Kidney tubule cell (primary cell): ENCODE measurements at places on chromosomes 3 and 15.
A peak's percentile ranks its signal among the peaks of the same experiment; 100 is the strongest.

DNA sequence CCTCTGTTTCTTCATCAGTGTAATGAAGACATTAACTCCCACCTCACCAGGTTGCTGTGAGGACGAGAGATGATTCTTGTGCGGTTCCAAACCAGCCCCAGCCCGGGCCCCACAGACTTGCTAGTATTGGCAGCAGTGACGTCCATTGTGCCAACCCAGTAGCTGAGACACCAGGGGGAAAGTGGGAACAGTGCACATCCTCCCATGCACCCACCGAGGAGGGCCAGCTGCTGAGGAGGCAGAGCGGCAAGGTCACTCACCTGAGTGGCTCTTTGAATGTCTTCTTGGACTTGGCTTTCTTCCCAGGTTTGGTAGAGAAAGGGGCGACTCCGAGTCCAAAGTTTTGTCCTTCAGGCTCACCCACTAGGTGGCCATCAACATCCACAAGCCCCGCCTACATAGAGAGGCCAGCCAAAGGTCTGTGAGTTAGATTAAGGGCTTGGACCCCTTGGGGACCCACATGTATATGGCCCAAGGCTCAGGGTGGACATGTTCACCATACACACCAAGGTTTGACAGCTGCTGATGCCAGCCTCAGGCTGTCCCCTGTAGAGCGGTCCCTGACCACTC is 38.0 kb downstream of the KIF9 start:
- DNase-seq = no peak

DNA sequence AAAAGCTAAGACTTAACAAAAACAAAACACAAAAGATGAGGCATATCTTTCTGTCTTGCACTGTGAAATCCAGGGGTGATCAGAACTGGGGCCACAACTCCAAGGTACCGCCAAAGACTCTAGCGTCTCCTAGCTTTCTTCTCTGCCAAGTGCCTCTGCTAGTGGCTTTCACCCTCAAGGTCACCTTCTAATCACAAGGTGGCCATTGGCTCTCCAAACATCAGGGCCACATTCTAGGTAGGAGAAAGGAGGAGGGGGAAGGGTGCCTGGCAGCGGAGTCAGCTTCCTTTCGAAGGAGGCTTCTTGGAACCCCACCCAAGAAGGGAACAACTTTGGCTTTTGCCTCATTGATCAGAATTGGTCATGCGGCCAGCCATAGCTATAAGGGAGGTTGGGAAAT is 168.8 kb upstream of the SMAD3 start:
- no peak for DNase-seq

DNA sequence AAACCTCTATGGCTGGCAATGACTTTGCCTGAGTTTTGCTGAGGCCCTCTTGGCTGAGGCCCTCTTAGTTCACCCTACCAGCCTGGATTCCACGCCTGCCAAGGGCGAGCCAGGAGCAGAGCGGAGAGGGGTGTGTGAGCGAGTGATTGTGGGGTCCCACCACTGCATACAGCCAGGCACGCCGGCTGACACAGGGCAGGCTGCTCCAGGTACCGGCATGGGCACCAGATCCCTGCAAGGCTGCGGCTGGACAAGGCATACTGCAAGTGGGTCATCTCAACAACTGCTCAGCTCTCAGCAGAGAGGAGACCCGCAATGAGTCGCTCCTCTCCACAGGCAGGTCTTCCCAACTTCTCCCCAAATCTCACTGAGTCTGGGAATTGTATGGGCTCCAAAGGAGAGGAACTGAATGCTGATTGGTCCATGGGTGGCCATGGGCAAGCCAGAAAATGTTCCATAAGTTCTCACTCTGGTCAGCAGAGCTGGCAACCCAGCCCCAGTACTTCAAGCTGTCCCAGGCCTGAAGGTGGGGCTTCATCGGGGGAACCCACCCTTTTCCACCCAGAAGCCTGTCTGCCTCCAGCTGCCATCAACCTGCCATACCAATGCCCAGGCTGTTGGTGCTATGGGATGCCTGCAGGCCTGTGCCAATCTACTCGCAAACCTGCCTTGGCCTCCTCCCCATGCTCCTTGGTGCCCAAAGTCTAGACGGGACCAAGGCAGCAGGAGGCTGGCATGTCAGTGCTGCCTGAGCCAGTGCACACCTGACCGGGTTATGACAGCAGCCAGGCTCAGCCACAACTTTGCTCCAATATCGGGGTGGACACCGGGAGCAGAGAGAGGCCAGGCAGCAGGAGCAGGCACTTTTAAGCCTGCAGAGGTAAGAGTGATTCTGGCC is 1273.6 kb upstream of the GBE1 start:
- DNase-seq = no peak

DNA sequence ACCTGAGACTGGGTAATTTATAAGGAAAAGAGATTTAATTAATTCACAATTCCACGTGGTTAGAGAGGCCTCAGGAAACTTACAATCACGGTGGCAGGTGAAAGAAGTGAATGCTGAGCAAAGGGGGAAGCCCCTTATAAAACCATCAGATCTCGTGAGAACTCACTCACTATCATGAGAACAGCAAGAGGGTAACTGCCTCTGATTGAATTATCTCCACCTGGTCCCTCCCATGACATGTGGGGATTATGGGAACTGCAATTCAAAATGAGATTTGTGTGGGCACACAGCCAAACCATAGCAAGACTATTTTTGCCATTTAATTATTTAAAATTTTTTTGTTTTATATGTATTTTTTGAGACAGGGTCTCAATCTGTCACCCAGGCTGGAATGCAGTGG is 27.0 kb upstream of the KCTD6 start:
- no peak for DNase-seq

DNA sequence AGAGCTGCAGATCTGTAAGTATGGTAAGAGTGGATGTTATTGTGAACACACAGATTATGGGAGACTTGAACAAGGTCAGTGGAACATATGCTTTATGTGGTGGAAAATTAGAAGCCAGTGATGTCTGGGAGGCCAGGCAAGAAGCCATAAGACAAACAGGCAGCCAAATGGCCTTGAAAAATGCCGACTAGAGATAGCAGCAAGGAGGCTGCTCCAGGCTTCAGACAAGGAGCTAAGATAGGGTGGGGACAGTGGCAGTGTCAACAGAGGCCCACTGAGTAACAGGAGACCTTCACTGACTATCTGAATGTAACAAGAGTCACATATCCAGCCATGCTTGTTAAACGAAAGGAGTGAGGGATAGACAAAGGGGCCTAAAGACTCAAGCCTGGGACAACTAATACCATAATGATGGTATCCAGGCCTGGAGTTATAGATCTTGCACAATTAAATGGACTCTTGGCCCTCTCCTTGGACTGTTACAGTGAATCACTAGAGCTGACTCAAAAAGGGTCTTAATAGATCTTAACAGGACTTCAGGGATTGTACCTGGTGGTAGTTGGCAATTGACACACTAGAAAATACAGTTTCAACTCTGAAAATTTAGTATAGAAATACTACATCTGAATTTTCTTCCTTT is 50.6 kb downstream of the CFAP20DC start:
- DNase-seq = peak; percentile 30

GRCh38 chr15:92914768-92915221 is 14.7 kb downstream of the CHD2 start:
- peak; percentile 62 for DNase-seq

DNA sequence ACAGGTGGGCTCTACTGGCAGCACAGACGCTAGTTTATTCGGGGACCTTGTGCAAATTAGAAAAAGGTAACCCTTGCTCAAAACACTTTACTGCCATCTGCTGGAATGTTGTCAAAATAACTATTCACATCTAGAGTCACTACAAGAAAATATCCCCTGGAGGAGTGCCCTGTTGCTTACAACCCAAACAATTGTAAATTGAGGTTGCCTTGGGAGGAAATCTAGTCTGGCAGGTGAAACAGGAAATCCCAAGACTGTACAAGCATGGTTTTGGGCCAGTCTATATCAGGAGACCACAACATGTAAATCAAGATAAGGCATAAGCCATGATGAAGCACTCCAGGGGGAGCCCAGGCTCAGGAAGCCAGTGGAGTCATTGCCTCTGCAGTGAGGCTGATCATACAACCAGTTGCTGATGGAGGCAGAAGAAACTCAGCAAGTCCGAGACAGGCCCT is 136.8 kb upstream of the ACP3 start:
- DNase-seq = peak; percentile 71

DNA sequence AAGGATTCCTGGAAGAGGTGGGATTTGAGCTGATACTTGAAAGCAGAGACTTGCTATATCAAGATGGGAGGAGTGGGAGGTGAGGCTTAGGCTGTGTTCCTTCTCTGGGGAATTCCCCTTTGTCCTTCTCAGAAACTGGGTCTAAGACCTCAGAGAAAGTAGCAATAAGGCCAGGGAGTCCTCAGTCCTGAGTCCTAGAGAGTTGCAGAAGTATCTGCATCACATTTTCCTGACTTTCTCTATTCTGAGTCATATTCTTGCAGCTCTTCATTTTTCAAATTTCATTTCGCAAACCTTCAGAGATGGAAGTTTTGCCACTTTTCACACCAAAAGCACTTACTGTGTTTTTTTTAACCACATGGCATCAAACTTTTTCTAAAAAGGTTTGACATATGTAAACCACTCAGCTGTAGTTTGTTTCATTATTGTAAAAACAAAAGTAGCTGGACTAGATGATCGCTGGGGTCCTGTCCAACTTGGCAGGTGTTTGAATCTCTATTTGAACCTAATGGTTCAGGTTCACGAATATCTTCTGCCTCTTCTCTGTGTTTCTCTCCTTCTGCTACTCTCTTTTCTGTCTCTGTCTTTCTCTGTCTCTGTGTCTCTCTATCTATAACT is 21.3 kb downstream of the COLQ start:
- no peak for DNase-seq

DNA sequence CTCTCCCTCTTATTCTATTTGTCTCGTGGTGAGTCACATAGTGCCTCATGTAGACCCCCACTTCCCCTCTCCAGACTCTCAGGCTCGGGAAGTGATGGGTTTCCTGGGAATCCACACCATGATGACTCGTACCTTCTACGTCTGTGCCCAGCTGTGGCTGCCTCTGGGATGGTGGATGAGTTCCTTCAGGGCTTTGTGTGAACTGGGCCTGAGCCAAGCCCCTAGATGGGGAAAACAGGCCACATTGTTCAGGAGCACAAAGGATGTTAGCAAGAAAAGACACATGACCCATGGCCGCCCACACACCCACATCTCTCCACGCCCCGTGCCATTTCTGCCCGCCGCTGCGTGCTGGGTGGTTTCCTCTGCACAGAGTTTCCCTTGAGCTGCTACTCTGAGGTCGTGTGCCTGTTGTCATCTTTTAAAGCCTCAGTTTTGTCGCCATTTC is 10.5 kb downstream of the ISG20 start:
- DNase-seq = peak; percentile 97

- no peak for DNase-seq
These were observed 12.3 kb downstream of the BOC start for GRCh38 chr3:113223475-113224281.

- DNase-seq = no peak
These were observed 144.3 kb downstream of the TJP1 start for GRCh38 chr15:29677871-29678461.

- DNase-seq = no peak
These were observed 17.1 kb downstream of the TMEM108 start for GRCh38 chr3:133055339-133055738.

- no peak for DNase-seq
These were observed 91.6 kb downstream of the IQSEC1 start for GRCh38 chr3:12981306-12982275.

DNA sequence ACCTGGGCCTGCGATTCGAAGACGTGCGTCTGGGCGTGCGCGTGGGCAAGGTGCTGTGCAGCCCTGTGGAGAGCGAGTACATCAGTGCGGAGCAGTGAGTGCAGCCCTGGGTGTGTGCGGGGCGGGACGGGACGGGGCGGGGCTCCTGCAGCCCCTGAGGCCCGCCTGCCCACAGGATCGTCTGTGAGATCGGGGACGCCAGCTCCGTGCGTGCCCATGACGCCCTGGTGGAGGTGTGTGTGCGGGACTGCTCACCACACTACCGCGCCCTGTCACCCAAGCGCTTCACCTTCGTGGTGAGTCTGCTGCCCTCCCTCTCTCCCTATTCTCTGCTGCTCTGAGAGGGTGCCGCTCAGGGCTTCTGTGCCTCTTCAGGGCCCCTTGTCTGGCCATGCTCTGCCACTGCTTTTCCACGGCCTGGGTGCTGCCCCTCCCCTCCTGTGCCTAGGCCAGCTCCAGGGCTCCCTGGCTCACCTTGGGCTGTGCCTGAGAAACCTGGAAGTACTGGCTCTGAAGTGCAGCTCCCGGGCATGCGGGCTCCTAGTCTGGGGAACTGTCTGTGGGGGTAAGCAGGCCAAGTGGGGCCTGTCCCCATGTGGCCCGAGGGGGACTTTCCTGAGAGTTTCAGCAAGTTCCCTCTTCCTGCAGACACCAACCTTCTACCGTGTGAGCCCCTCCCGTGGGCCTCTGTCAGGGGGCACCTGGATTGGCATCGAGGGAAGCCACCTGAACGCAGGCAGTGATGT is 31.8 kb downstream of the PLXNA1 start:
- DNase-seq = no peak

GRCh38 chr3:155398046-155398445 is 104.6 kb upstream of the STRIT1 start:
- DNase-seq = no peak
